ENCODE measurements at places on chromosomes 3 and 15.

DNA sequence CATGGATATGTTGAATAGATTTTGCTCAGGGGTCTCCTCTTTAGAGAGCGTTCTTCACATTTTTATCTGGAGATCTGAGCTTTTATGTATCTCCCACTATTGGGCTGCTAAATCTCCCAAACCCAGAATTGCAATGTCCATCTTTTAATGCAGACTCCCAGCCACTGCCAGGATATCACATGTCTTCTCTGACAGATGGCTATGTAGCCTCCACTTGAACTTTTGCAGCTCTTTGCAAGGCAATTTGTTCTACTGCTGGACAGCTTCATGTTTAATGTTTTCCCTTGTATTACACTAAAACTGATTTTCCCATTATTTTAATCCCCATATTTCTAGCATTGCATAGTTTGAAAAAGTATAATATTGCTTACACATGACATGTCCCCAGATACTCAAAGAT, 177.2 kb downstream of the LPP start:
- no peak for DNase-seq

DNA sequence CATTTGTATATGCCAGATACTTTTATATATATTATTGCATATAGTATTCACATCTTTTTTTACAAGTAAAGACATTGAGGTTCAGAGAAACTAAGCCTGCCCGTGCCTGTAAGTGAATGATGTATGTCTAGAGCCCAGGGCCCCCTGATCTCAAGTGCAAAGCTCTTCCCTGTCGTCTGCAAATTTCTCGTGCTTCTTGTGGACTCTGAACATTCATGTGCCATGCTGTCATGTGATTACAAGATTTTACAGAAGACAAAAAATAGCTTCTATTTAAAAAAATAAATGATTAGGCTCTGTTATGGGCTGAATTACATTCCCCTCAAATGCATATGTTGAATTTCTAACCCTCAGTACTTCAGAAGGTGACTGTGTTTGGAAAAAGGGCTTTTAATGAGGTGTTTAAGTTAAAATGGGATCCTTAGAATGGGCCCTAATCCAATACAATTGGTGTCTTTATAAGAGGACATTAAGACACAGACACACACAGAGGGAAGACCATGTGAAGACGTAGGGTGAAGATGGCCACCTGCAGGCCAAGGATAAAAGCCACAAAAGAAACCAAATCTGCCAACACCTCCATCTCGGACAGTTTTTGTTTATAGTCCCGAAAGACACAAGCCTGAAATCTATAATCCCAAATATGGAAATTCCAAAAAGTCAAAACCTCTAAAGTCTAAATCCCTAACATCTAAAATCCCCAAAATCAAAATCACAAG, 3.9 kb upstream of the MASP1 start:
- no peak for DNase-seq

DNA sequence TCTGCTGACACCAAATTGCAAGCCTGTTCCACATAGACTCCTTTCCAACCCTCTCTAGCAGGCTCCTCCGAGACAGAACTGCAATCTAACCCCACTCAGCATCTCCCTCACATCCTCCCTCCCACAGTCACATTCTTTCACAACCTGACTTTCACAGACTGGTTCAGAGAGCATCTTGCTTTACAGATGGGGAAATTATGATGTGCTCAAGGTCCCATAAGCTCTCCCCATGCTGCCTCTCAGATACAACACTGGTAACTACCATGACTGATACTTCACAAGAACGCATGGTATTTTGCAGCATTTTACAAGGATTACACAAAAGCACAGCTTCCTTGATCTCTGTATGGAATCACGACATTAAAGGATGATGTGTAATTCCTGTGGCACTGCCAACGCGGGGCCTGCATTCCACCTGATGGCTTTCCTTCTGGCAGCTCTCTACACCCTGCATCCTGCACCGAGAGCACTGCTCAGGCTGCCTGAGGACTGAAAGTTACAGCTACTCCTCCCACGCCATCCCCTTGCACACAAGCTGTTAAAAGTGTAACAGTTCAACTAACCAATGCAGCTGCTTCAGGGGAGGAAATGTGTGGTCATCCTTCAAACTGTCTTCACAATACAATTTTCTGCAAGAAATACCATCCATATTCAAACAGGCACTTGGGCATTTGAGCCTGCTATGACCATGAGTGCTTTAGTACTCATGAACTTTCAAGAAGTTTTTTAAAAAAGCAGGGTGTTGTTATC, 27.6 kb downstream of the TBC1D2B start:
- DNase-seq = peak; percentile 79

DNA sequence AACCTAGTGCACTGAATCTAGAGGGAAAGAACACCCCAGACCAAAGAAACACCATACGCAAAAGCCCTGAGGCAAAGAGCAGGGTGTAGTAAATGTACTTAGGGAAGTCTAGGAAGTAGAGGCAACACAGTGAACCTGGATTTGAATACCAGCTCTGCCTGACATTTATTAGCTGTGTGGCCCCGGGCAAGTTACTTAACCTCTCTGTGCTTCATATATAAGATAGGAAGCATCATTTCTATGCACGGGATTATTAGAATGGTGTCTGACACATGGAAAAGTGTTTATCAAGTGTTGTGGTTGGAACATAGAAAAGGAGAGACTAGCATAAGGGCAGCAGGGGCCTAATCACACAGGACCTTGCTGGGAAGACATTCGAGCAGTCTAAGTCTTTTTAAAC, 132.2 kb downstream of the ERC2 start:
- DNase-seq = no peak

DNA sequence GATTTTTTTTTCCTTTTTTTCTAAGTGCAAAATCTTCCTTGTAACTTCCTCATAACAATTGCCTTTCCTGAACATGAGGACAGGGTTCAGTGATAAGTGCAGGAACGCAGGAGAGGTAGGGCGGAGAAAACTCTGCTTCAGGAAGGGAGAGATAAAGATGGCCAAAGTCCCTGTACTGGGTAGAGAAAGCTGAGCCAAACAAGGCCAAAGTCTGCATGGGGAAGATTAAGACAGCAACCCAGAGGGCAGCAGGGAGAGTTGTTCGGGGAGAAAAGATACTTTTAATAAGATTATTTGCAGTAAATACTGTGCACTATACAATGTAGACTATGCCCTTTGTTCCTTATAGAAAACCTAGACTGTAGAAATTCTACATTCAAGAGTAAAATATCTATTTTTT, 55.4 kb upstream of the LRRFIP2 start:
- no peak for DNase-seq

DNA sequence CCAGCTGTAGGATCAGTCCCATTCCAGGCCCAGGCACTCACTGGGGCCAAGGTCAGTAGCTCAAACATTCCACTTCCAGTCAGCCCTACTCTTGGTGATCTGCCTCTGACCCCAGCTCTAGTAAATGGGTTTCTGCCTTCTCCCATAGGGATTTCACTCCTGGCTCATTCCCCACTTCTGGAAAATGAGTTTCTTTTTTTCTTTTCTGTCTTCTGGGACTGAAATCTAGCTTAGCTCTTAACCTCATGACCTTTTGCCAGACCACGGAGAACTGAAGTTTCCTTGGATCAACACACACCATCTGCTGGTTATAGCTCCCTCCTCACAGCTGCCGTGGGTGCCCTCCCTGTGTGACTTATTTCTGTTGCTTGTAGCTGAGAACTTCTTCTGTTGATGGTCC, 21.3 kb downstream of the MME start:
- no peak for DNase-seq

DNA sequence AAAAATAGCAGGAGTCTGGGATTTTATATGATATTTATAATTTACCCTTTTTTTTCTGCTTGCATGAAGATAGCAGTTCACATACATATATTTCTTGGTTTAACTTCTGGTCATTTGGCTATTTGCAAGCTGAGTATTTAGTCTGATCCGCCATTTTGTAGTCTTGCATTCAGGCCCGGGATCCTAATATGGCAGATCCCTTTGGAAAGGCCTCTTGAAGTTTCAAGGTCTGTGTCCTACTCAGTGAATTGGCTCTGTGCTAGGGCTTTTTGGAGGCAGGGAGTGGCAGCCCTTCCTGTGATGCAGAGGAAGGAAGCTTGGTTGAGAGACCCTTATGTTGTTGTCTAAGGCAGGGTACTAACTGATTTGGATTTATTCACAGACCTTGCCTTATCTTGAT, 2.9 kb downstream of the SNRPN start:
- DNase-seq = no peak

GRCh38 chr3:11329777-11330176, 57.6 kb downstream of the ATG7 start:
- DNase-seq = no peak

GRCh38 chr3:97804471-97804870, 17.3 kb upstream of the CRYBG3 start:
- DNase-seq = no peak

DNA sequence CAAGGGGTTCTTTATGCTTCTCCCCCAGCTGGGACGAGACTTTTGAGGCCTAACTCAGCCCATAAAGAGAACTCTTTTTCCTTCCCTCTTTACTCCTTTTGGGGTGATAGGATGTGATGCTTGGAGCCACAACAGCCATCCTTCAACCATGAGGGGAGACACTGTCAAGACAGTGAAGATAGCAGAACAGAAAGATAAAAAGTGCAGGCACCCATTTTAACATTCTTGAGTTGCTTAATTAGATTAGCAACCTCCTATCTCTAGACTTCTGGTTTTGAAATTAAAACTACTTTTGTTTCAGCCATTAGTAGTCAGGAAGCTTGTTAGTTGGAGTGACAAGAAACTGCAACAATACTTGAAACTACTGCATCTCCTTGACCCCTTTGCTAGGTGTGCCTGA, 6.5 kb downstream of the GPR27 start:
- no peak for DNase-seq

DNA sequence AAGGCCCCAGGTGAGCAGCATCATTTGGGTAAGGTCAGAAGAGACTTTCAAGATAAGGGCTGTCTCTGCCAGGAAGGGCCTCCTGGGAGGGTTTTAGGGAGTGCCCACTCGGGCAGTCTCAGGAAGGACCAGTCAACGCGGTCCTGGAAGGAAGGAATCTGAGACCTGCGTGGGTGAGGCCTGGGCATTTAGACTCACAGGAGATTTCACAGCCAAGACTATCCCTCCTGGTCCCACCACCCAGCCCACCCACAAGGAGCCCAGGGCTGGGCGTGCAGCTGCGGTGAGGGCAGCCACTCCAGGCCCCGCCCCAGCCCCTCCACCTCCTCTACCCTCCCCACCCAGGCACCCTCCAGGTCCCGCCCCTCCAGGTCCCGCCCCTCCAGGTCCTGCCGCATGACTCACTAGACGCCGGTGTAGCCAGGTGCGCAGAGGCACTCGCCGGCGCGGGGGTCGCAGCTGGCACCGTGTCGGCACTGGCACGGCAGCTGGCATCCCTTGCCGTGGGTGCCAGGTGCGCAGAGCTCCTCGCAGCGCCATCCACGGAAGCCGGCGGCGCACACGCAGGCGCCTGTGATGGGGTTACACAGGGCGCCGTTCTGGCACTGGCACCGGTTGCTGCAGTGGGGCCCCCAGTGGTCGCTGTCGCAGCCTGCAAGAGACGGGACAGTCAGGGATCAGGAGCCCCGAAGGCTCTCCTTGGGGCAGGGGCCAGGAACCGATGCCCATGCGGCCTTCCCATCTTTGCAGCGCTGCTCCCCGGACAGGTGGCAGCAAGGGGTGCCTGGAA, 112.7 kb downstream of the RAB11A start:
- DNase-seq = no peak

GRCh38 chr15:37967788-37968187, 33.3 kb downstream of the TMCO5A start:
- no peak for DNase-seq

DNA sequence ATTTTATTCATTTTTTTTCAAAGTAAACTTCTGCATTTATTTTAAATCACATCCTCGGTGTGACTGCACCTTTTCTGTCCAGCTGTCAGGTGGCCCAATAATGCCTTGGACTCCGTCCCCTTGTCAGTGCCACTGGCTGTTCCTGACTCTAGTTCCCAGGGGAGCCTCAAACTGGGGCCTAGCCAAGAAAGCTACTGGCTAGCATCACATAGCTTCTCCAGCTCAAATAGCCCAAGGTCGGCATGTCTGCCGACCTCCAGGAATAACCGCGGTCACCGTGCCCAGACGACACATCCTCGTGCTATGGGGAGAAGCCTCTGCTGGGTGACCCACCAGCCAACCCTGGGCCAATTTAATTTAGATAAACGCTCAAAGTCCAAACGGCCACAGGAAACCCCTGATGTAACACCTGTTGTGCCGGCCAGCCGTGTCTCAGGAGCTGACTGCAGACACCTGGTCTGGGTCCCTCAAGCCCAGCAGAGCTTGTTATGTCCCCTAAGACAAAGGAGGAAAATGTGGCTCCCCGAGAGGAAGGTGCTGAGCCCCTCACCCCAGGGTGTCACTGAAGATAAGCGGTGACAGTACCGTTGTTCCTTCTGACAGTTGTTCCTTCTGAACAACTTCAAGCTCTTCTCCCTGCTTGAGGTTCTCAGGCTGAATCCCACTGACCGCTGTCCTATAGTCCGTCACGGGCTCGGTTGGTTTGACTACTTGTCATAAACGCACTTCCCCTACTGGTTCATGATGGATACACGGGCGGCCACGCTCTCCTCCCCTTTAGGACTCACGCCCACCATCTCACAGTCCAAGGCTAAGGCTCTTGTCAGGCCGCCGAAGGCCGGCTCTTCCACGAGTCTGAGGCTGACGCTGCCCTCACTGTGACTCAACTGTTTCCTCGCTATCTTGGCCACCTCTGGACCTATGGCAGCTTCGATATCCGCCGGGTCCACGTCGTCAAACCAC, 126.2 kb downstream of the KLF13 start:
- DNase-seq = no peak

DNA sequence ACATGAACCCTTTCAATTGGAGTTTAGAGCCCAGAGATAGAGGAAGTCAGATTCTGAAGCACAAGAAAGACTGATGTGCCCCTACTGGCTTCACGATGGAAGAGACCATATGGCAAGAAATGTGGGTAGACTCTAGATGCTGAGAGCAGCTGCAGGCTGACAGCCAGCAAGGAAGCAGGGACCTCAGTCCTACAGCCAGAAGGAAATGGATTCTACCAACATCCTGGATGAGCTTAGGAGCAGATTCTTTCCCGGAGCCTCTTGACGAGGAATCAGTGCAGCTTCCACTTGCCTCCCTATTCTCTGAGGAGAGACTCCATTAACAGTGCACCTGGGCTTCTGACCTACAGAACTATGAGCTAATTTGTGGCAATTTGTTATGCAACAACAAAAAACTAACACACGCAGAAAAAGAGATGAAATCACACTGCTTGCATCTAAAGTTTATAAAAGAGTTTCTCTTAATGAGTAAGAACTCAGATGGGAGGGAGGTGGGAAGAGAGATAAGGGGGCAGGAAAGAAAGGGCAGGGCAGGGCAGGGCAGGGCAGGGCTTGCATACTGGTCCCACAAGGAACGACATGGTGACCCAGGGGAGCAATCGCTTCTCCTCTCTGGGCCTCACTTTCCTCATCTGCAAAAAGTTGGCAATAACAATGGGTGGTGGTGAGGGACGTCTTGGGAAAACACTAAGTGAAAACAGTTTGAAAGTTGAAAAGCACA, 440.9 kb downstream of the FOXP1 start:
- DNase-seq = peak; percentile 21
